Activated CD4-positive, alpha-beta T cell treated with anti-CD3 and anti-CD28 coated beads, Interleukin-10, Interleukin-2, amounts not matched to agents 100 ng/mL and 50 ng/mL, durations not matched to agents 16 hours and 8 hours (primary cell): ENCODE measurements at places on chromosomes 2 and 18.

- peak; percentile 72 for DNase-seq
Observed at GRCh38 chr2:185738679-185739472, at the start of gene FSIP2. Gene FSIP2, plus strand, starts transcription at chr2:185738804. Its CDS starts 91 bp downstream, at chr2:185738895.

DNA sequence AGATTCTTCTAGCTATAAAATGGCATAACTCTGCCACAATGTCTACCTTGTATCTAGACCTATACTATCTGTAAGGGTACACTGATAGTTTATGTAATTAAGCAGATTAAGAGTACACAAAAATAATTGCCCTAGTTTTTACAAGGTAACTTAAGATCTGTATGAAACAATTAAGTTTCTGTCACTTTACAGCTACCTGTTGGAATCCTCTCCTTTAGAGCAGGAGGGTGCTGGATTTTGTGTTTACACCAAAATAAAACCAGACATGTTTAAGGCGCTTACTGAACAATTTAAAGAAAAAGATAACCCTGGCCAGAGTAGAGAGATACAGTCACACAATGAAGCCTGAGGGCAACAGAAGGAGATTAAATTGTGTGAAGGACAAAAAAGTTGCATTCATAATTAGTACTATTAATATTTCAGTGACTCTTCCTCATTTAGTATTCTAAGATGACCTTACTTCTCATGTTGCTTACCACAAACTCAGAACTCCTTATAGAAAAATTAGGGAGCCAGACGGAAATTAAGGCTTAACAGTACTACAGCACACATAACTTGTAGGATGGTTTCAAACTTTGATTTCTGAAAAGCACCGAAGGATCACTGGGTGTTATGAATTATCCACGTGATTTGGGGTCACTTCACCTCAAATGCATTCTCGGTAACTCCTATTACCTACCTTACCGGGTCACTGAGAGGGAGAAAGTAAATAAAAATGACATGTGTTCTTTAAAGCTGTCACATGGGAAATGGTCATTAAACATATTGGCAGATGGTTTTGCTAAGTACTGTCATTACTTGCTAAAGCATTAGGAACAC, 1.0 kb downstream of the DARS1 start:
- DNase-seq: no peak

- DNase-seq: no peak
Observed at GRCh38 chr18:75143851-75144250, 65.1 kb downstream of the PTGR3 start.

- DNase-seq: no peak
Observed at GRCh38 chr2:25050128-25050527, 8.3 kb downstream of the EFR3B start.

- DNase-seq: peak; percentile 34
Observed at GRCh38 chr2:219461047-219461514, 26.4 kb downstream of the SPEG start.

GRCh38 chr18:21391074-21391673, 149.1 kb downstream of the GREB1L start:
- peak; percentile 11 for DNase-seq

- DNase-seq: no peak
Observed at GRCh38 chr2:106120432-106120831, 73.7 kb downstream of the UXS1 start.

DNA sequence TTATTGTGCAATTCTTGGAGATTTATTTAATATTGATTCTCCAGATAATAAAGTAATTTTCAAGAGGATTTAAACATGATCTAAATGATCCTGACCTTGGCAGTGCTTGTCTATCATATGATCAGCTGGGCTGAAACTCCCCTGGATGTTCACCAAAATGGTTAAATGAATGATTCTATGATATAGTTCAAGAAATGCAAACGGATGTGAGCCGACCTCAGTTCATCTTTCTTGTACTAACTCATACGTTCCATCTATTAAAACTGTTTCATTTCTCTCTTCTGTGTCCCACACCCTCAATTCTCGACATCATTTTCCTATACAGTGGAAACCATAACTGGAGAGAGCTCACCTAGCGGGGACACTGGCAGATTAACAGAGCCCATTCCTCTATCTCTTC, 281.7 kb upstream of the CCDC68 start:
- DNase-seq: peak; percentile 7

DNA sequence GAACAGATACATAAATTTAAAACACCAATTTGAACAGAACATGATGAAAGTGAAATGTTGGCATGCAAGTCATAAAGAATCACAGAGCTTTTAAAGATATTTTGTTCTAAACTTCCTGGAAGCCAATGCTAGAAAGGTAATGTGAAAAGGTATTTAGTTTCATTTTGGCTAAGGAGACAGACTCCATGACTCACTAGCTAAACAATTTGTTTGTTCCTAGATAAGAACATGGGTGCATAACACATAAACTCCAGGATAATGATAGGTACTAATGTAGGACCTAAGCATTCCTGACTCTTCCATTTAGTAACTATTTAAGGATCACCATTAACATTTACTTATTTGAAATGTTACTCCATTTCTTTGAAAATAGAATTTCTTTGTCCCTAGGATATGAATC, 292.5 kb upstream of the CNTNAP5 start:
- DNase-seq: no peak

DNA sequence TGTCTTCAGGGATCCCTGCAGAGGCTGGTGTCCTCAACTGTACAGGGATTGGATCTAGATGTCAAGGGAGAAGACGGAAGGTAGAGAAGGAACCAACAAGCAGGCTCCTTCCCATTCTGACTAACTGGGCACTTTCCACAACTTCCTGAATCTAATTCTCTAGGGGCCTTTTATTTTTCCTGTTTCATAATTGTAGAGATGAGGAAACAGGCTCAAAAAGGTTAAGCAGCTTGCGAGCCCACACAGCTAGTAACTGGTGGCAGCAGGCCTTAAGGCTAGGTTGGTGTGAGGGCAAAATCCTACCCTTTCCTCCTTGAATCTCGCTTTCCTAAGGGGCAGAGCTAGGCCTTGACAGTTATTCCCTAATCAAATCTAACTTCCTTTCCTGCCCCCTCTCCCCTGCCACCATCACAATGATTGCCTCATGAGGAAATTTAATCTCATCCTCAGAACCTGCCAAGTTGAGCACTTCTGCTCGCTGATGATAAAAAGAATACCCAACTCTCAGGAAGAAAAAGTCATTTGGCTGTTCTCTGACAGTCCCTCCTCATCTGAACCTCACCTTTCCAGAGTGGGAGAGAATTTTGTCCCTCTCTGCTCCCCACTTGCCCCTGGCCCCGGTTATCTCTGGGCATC, 35.7 kb upstream of the POLE4 start:
- no peak for DNase-seq

GRCh38 chr2:174153757-174154680, 94.3 kb downstream of the OLA1 start:
- DNase-seq: no peak

DNA sequence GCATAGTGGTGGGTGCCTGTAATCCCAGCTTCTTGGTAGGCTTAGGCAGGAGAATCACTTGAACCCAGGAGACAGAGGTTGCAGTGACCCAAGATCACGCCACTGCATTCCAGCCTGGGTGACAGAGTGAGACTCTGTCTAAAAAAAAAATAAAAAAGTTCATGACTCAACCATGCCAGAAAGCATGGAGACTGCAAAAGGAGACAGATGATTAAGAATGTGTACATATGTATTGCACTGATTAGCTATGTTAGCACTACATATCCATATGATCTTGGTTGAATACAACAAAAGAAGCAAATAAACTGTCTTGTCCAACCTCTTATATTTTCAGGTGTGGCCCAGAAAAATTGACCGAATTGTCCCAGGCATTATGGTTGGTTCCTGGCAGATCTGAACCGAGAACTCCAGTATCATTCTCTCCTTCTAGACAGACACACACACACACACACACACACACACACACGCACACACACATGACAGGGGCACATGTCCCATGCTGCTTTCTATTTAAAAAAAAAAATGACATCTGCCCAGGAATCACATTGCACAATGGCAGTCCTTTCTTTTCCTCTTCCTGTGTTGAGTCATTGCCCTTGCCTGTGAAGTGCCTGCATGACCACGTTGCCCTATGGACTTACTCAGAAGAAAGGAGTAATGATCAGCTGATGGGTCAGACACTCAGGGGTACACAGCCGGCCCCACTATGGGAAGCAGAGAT, 65.6 kb downstream of the MYCN start:
- DNase-seq: no peak

DNA sequence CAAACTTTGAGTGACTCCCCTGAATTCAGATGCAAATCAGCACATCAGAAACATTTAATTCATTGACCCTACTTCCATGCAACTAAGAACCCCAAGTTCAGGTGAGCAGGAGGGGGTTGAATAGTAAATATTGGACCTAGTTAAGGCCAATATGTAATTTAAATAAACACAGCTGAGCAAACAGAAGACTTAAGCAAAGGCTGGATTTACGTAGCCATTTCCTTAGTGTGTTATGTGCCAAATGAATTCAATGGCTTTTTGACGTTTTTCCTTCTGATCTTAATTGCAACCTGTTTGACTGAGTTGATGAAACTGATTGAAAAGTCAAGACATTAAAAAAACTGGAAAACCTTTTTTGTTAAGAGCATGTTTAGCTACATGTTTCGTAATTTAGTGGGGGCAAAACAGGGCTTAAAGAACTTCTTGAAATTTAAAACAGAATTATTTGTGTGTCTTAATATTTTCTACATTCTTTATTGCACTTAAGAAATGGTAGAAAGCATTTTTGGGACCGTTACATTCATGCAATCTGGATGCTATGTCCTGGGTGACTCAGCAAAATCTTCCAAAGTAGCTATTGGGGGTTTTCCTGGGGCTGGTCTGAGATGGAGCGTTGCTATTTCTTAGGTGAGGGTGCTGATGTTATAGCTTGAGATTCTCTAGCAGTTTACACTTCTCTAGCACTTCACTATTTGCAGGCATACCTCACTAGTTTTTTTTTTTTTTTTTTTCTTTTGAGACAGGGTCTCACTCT, 25.5 kb upstream of the KCNE4 start:
- no peak for DNase-seq

DNA sequence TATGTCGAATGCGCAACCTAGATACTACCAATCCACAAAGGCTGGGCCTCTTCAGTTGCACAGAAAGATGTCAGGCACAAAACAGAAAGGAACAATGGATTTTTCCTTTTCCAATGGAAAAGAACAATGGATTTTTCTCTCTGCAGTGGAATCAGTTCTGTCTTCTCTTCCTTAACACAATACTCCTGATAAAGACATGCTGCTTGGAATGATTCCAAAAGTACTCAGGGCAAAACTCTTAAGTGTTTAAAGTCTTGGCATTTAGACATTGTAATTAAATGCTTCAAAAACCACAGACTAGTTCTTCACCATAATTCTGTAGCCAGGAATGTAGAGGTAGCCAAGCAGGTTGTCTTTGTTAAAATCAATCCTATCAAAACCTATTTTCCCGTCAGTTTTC, 46.7 kb upstream of the FLACC1 start:
- DNase-seq: no peak

GRCh38 chr2:20868377-20868776, 45.5 kb upstream of the LDAH start:
- peak; percentile 87 for DNase-seq

GRCh38 chr2:20052229-20052851, 912 bp upstream of the LAPTM4A start:
- no peak for DNase-seq

- DNase-seq: no peak
Observed at GRCh38 chr2:54813584-54813983, 90.1 kb downstream of the EML6 start.

- DNase-seq: no peak
Observed at GRCh38 chr2:70442301-70443077, 111.1 kb downstream of the TGFA start.

DNA sequence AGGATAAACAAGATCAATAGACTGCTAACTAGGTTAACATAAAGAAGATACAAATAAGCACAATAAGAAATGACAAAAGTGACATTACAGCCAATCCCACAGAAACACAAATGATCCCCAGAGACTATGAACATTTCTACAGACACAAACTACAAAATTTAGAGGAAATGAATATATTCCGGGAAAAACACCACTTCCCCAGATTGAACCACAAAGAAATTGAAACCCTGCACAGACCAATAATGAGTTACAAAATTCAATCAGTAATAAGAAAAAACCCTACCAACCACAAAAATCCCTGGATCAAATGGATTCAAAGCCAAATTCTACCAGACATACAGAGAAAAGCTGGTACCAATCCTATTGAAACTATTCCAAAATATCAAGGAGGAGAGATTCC, 232.4 kb upstream of the RBMS1 start:
- DNase-seq: no peak

DNA sequence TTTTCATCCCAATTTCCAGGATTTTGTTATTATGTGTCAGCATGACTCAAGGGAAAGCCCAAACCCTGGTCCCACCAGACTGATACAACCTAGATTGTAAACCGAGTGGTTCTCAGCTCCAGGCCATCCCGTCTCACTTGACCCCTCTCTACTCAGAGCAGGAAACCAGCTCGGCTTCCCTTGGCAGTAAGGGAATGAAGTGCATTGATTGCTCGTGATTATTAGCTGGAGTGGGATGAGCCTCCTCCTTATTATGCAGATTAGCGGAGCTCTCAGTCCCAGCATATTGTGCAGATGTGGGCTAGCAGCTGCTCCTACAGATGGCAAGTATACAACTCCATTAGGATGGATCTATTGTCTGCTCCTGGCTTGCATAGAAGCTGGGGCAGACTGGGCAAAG, 167.6 kb downstream of the LNPK start:
- no peak for DNase-seq

DNA sequence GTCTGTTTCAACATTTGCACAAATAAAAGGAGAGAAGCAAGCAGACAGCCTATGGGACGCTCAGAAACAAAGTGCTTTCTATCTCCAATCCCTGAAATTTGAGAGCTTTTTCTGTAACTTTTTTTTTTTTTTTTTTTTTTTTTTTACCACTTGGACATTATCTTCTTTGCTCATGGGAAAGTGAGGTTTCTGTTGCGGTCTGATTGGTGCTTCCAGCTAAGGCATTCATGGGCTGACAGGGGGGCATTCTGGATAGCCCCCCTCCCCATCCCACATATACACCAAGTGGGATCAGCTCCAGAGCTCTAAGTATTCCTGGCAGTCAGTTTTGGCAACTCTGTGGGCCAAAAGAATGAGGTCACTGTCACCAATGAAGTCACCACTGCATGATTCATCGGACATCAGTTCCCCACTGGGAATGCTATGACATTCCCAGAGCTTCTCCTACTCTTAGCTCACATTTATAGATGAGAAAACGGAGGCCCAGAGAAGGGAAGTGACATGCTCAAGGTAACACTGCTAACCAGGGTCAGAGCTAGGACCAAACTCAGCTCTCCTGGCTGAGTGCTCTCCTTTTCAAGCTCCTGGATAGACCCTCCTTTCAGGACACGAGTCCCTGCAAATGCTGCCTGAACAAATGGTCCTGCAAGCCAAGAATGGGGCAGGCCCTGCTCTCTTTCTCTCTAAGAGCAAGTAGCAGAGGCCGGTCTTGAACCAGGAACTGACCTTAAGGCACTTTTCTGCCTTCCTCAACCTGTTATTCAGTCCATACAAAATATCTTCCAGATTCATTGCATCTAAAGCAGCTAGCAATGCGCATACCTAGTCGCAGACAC, 61.3 kb downstream of the TMEM247 start:
- DNase-seq: no peak

- no peak for DNase-seq
Observed at GRCh38 chr18:25174324-25174723, 177.6 kb downstream of the ZNF521 start.

- no peak for DNase-seq
Observed at GRCh38 chr2:25756536-25756935, 83.2 kb upstream of the DTNB start.
